ENCODE measurements at places on chromosomes 2 and 18.

DNA sequence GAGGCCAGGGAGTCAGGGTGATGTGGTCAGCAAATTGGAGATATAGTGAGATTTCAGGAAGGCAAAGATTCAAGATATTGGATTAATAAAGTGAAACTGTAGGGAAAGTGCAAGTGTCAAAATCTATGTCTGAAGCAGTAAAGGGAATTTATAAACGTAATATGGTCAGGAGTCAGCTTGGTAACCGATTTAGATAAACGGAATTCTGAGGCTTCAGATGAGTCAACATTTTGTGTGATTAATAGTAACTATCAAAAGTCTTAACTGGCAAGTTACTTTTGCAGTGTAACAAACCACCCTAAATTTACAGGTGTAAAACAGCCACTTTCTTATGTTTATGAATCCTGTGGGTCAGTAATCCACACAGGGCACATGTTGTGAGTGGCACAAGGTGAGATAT lies 10.9 kb downstream of the MTX2 start:
- DNase-seq = no peak

- no peak for DNase-seq
Measured at GRCh38 chr2:126750506-126750905, 94.5 kb downstream of the GYPC start.

DNA sequence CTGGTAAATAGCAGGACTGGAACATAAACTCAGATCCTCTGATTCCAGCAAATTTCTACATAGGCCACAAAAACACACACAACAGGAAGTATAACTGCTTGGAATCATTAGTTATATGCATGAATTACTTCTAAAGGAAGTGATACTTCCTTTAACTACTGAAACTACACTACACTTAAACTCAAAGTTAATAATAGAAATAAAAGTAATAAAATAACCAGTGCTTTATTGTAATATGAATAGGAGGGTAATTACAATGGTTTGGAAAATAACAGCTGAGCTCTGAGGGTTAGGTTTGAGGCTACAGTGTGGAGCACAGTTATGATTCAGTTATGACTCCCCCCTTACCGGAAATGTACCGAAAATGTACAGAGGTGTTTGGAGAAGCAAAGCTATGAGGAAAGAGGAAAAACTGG lies 18.5 kb upstream of the POLI start:
- peak; percentile 36 for DNase-seq

DNA sequence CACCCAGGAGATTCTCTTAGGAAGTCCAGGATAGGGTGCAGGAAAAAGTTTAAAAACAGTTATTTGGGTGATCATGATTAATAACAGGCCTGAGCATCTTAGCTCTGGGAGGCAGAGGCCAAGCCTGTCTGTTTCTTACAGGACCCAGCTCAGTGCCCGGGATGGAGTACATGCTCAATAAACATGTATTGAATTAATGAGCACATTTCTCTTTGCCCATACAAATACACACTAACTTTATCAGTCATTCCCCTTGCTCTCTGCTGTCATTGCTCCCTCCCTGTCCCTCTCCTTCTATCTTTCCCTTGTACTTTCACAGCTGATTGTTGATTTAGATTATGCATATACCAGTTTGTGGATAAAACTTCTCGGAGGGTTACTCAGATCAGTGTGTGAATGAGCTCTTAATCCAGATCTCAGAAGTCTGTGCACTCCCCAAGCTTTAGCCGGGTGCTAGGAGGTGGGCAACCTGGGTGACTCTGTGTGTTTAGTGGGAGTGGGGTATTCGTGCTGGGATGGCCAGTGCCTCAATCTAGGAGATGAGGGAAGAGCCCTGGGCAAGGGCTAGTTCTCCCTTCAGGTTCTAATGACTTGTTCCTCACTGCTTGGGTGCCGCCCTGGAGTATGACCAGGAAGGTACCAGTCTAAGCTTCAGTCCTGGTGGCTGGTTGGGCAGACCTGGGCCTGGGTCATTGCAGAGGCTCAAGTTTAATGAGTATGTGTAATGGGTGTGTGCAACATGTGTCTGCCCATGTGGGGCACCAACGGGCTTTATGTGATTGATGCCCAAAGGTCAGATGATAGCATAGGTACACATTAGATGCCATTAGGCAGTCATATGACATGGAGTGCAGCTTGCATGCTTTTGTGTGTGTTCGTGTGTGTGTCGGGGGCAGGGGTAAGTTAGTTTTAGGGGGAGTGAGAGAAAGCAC lies 10.6 kb downstream of the EMX1 start:
- DNase-seq = no peak

- no peak for DNase-seq
Measured at GRCh38 chr2:15804246-15804619, 136.1 kb upstream of the MYCN start.

DNA sequence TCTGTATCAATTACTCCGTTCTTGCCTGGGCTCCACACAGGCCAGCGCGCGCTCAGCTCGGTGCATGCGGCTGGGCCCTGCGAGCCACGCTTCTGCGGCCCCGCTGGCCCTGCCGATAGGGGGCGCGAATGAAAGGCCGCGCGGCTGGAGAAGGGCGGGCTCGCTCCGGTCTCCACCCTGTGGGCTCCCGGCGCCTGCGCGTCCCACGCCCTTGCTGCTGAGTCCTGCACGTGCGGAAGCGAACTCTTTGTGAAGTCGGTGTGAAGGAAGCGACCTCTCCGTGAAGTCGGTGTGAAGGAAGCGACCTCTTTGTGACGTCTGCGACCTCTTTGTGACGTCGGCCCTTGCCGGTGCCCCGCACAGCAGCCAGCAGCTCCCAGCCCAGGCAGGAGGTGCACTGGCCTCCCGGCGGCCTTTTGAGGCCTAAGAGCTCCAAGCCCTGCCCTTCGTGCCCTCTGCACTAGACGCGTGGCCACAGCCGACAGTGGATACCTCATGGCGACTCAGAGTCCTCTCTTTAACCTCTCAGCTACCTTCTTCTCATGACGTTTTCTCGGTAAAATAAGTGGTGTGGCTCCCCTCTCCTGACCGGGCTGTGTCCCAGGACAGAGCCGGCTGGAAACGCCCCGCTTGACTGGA lies 391.9 kb upstream of the RAB6C start:
- DNase-seq = no peak

DNA sequence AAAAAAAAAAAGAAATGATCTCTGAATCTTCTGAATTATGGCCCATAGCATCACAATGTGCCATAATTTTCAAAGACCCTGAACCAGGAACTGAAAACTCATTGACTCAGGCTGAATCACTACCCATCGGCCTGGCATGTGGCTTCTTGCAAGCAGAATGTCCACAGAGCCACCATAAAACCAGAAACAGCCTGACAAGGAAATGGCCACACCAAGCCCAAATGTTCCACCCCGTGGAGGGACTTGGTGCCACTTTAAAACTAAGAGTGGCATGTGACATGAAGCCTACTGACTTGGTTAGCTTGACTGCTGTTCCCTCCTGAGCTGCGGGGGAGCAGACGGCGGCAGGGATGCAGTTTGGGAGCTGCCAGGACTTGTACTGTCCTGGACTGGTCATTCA lies 71.2 kb upstream of the RBM44 start:
- no peak for DNase-seq

DNA sequence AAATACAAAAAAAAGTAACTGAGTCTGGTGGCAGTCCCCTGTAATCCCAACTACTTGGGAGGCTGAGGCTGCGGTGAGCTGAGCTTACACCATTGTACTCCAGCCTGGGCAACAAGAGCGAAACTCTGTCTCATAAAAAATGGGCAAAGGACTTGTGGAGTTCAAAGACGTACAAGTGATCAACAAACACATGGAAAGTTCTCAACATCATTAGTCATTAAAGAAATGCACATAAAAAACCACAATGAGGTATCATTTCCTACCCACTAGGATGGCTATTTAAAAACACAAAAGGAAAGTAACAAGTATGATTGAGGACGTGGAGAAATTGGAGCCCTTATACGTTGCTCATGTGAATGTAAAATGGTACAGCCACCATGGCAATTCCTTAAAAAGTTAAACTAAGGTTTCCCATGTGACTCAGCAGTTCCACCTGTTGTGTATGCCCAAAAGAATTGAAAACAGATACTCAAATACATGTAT lies 52.3 kb downstream of the RAB10 start:
- DNase-seq = no peak

DNA sequence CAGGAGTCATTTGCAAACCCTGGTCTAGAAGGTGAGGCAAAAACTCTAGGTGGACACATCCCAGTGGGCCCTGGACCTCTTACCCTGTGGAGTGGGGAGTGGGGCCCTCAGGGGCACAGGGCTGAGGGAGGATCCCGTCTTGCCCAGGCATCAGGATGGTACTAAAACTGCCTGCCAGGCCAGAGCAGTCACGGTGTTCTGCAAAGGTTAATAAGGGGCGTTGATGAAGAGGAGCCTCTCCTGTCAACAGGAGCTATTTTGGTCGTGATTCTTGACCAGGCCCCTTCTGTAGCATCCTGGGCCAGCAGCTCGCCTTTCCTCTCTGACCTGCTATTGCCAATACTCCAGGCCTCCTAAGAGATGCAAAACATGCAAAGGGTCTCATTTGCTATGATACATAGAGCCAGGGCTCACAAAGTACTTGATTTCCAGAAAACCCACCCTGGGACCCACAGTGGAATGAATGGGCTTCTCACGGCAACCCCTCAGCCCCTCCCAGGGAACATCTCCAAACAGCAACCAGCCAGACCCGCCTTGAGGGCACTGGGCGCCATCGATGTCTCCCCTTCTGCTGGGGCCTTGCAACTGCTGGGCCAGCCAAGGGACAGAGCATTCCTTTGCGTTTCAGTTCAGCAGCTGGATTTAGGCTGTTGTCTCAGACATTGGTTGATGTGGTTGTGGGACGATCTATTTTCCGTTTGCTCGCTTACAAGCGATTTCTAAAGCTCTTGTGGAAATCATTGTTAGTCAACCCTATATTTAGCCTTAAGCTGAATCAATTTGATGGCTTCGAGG lies 111.1 kb downstream of the PDCL3 start:
- no peak for DNase-seq

- DNase-seq = no peak
Measured at GRCh38 chr2:10954416-10954815, 42.7 kb downstream of the KCNF1 start.

- no peak for DNase-seq
Measured at GRCh38 chr2:3486047-3487027, 33.0 kb downstream of the ADI1 start.

DNA sequence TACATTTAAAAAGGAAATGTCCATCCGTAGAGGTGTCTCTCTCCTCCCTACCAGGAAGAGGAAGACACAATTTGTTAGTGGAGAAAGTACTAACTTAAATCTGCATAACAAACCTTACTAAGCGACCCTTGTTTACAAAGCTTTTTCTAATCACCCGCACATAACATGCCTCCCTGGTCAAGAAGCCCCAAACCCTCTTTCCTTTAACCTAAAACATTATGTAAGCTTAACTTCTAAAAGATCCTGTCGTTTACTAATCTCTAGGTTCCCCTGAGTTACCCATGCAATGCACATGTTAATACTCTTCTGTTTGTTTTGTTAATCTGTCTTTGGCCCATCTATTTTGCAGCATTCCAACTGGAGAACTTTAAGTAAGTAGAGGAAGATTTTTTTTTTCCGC lies 630.3 kb upstream of the NRXN1 start:
- DNase-seq = no peak

DNA sequence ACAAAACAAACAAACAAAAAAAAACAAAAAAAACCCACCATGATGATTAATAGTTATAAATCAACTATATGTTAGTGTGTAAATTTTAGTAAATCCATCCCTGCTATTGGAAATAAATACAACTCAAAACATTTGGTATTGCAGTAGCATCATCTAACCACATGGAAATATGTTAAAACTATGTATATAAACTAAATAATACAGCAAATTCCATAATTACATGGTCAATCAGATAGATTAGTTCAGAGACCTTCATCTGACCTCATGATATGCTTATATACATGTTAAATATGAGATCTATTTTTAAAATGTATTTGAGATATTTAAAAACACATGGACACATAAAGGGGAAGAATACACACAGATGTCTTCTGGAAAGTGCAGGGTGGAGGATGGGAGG lies 384.2 kb downstream of the TMX3 start:
- no peak for DNase-seq

DNA sequence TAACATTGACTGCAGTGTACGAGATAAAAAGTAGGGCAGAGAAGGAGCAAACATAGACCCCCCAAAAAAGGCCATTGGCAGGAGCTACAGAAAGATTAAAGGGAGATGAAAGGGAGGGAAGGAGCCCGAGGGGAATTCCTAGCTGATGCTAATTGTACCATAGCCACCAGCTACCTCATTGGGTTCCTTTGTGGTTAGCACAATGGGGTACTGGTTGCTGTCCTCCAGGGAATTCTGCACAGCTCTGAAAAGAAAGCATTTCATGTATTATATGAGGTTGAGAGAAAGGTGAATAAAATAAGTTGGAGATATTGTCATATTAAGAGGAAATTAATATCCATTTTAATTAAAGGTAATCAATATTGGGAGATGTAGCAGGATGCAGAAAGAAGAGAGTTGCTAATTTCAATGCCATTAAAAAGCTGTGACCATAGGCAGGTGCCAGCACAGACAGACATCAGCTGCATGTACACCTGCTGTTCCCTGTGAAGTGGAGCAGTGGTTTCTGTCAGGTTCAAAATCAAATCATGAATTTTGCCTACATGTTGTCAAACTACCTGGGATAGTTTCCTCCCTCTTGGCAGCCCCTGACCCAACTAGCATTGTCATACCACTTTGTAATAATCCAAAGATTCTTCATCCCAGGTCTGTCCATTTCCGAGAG lies 185.4 kb upstream of the DLGAP1 start:
- DNase-seq = no peak

DNA sequence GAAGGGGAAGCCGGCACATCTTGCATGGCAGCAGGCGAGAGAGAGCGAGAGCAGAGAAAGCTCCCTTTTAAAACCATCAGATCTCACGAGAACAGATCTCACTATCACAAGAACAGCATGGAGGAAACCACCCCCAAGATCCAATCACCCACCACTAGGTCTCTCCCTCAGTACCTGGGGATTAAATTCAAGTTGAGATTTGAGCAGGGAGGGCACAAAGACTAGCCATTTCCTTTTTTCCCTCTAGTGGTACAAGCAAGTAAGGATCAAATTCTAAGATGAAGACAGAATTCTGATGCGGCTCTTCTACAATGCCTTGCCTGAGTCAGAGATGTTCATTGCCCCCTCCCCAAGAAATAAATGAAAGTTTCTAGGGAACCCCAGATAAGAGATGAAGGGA lies 45.6 kb upstream of the ANKRD44 start:
- peak; percentile 38 for DNase-seq

GRCh38 chr18:73923866-73924265 lies 223.8 kb downstream of the FBXO15 start:
- DNase-seq = no peak

DNA sequence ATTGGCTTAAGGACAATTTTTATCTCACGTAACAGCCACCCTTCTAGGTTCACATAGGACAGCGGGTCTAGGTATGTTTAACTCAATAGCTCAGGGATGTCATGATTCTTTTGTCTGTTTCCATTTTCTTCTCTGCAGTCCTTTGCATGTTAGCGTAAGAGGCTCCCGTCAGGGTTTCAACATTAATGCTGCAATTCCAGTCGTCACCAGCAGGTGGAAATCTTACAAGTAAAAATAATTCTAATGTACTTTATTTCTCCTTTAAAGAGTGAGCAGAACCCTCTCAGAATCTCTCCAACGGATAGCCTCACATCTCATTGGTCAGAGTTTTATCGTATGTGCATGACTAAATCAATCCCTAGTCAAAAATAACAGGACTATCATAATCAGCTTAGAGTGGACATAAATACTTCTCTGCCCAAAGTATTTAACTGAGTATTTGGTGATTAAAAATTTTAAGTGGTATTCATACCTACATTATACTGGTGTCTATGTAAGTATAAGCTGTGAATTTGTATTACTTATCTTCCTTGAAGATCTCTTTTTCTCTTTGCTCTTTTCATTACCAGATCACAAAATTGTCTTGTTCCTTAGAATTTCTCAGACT lies 487.2 kb upstream of the GCFC2 start:
- peak; percentile 4 for DNase-seq

GRCh38 chr2:183248866-183249567 lies 124.8 kb downstream of the NUP35 start:
- DNase-seq = peak; percentile 11

All from germinal center (tissue), 1 donor.